NCI-H748 treated with DMSO at 0.1 percent for 48 hours (cell line): ENCODE measurements at places on chromosomes 6 and 20.

GRCh38 chr20:47854687-47855212 is 69.5 kb upstream of the SULF2 start:
- peak; percentile 16 for DNase-seq

GRCh38 chr6:41471064-41471895 is 74.9 kb upstream of the FOXP4 start:
- DNase-seq = no peak

- peak; percentile 66 for DNase-seq
Measured at GRCh38 chr6:3919130-3919628, 70.0 kb downstream of the FAM50B start.

- no peak for DNase-seq
Measured at GRCh38 chr20:3485913-3486312, 15.1 kb downstream of the ATRN start.

DNA sequence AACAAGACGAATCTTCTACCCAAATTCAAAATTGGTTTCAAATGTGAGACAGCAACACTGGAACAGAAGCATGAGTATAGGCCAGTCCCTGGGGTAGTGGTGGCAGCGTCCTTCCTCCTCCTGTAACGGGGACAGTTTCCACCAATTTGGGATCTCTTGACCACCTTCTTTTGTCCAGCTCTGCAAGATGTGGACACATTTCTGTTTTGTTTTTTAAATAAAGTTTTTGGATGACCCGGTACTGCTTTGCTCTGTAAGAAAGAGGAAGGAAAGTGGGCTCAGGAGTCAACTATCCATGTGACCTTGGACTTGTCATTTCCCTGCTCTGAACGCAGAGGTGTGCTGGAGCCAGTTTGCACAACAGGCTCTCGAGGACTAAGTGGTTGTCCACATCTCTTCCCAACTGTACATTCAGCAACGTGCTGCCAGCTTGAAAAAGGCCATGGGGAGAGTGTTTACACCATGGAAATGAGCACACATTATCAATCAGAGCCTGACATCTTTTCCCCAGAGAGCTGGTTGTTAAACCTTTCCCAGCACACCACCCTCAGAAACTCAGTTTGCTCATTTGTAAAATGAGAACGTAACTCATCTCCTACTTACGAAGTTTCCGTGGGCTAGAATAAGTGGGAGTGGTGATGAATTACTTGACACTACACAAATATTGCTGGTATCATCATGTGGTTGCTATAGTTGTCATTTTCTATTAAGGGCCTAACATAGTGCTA is 66.5 kb downstream of the ADTRP start:
- DNase-seq = no peak
